ENCODE measurements at places on chromosomes 7 and 10.

- no peak for DNase-seq
Measured at GRCh38 chr7:78905436-78905835, 548.0 kb downstream of the MAGI2 start.

DNA sequence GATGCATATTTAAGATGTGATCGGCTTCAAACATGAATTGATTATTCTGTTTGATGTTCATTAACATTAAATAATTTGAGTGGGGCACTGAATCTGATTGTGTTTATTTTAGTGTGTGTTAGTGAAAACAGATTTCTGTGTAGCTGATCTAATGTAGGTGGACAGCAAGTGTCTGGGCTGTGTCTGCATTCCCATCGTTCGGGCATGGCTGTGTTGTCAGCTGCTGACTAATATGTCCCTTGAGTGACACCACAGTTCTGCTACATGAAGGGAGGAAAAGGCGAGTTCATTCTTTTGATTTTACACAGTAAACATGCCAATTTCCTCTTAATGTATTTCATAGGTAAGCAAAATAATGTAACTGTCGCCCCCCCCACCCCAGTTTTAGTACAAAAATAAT lies 203.0 kb downstream of the CNTNAP2 start:
- no peak for DNase-seq

DNA sequence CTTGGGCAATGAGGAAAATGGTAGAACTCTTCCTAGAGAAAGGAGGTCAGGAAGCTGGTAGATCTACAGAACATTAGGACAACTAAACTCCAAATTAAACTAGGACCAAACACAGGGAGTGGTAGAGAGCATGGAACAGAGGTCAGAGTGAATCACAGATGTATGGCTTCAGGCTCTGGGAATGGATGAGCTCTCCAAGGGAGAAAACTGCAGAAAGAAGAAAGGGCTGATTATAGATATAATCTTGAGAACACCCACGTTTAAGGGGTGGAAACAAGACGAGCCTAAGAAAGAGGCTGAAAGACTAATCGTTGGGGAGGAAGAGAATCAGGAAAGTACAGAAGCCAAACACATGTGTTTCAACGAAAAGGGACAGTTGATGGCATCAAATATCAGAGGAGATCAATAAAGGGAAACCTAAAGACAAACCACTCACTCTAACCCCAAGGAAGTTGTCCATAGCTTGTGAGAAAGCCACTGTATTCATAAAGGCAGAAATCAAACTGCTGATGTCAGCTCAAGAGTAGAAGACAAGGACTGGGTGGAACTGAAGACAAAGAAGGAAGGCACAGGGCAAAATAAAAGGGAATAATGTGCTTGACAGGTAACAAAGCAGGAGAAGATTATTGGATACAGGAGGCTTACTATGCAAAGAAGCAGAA lies 41.4 kb downstream of the NUDCD3 start:
- no peak for DNase-seq

DNA sequence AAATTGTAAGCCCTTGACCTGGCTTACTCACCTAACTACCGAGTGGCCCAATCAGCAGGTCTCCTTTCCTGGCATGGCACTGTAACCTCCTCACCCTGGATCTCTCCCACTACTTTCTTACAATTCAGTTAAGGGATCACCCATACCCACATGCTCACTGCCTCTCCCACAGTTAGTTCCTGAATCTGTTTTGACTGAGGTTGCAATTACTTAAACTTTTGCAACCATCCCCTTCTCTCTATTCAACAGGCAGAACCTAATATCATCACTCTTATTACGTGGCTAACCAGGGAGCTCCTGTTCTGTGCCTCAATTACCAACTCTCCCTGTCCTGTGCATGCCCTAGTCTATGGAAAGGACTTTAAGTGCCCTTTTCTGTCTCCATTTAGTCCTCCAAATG lies 84.2 kb upstream of the IKZF1 start:
- no peak for DNase-seq

GRCh38 chr7:157874870-157875229 lies 538.0 kb downstream of the DNAJB6 start:
- no peak for DNase-seq

DNA sequence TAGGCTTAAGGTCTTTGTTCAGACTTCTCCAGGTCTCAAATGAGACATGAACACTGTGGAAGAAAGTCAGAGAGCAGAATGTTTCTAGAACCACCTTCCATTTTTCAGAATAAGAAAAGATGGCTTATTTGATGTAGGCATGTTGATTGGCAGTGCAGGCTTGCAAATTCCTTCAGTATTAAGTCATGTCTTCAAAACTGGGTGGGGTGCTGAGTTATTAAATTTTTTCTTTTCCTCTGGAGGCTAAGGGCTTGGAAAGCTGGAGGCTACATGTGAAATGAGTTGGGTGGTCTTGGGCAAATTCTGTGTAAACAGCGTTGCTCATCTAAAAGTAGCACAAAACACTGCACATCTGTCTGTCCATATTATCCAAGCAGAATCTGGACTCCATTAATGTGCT lies 62.8 kb downstream of the PRTFDC1 start:
- DNase-seq = no peak

GRCh38 chr7:17109020-17109419 lies 189.4 kb upstream of the AHR start:
- DNase-seq = no peak

GRCh38 chr7:26543340-26543739 lies 251.7 kb downstream of the SNX10 start:
- no peak for DNase-seq

DNA sequence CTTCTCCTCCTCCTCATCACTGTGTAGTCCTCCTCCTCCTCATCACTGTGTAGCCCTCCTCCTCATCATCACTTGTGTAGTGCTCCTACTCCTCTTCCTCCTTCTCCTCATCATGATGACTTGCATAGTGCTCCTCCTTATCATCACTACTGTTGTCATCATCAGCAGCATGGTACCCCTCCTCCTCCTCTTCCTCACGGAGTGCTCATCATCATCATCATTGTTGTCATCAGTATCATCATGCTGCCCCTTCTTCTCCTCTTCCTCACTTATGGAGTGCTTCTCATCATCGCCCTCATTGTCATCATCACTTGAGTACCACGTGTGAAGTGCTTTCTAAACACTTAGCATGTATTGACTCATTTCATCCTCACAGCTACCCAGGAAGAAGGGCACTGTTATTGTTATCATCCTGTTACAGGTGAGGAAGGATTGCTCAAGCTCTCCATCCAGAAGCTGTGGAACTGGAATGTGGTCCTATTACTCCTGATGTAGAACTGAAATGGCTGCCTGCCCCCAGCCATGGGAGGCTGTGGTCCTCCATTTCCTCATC lies 122.8 kb upstream of the SHH start:
- DNase-seq = no peak

- no peak for DNase-seq
Measured at GRCh38 chr10:16116404-16117304, 256.3 kb upstream of the MINDY3 start.
